ENCODE measurements at places on chromosomes 5 and 9. TPM values are rescaled to one million over a fixed set of nuclear protein-coding genes. Genes with fewer than 3 reads are reported as not detected.
A peak's percentile ranks its signal among the peaks of the same experiment; 100 is the strongest.

- DNase-seq, result no peak
These were observed 2.0 kb downstream of the ERBIN start for GRCh38 chr5:65928322-65928752.

GRCh38 chr5:111583758-111584203 is 71.4 kb upstream of the STARD4 start:
- peak; percentile 5 for DNase-seq

GRCh38 chr5:116272281-116272941 is 187.6 kb downstream of the COMMD10 start:
- DNase-seq, result peak; percentile 52

DNA sequence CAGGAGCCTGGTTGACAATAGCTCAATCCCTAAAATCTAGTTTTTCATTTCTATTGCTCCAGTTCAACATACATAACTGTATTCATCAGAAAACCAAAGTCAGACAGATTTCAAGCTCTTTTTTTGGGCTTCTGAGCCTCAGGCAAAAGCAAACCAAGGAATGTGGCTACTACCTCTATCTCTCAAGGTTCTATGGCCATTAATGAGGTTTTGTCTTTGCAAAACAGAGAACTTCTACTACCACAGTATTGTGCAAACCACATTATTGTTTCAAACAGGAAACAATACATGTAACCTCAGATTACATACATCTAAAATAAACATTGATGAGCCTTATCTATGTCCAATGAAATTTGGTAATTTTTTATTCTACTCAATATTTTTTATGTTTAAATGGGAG is 35.5 kb upstream of the FTMT start:
- DNase-seq, result no peak

- no peak for DNase-seq
These were observed 20.4 kb upstream of the C9orf152 start for GRCh38 chr9:110228321-110228720.

GRCh38 chr5:35781181-35781790 is 75.4 kb upstream of the IL7R start:
- DNase-seq, result peak; percentile 68

- no peak for DNase-seq
These were observed 9.7 kb downstream of the LRRC14B start for GRCh38 chr5:200985-201384.

DNA sequence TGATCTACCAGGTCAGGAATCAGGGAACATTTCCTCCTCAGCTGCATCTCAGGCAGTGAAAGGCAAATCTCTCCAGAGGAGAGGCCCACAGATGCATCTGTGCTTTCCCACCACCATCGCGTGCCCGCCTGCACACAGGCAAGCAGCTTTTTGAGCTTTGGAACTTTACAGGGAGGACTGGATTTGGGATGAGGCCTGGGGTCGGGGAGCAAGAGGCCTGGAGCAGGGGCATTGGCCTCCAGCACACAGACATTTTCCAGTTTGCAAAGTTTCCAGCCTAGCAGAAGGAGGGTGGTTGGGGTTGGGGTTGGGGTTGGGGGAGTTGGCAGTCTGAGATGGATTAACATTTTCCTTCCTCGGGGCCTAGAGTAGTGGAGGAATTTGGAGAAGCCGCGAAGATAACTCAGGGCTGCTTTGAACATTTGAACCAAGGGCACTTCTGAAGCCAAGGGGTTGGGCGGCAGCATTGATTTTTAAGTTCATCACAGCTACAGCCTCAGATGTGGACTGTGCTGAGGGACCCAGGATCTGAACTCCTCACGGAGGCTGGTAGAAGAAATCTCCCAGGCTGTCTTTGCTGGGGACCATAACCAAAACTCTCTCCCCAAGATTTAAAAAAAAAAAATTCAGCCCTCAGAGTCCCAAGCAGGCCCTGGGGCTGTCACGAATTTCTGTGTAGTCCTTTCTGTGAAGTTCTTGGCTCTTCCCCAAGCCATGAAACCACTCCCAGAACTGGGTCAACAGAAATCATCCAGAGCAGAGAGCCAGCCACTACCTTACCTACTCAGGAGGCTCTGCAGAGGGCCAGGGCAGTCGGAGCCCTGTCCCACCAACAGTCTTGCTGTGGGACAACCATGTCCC is 25.6 kb downstream of the C5orf15 start:
- DNase-seq, result no peak

DNA sequence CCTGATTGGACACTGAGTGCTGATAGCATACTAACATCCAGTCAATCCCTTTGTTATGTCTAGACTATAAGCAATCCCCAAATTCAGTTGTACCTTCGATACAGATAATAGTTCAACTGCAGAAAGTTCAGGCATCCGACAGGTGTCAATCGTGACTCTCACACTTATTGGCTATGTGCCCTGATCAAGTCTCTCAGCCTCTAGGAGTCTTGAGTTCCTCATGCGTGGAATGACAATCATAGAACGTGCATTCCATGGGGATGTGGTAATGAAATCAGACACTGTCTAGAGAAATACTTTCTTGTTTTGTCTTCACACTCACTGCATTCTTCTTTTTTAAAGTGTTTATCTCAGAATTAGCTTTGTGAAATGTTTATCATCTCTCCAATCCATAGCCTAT is 4.8 kb downstream of the ANKRD34B start:
- DNase-seq, result no peak

GRCh38 chr9:110146373-110146772 is 61.6 kb downstream of the C9orf152 start:
- DNase-seq, result peak; percentile 52

GRCh38 chr5:131509801-131510200 is 125.2 kb downstream of the RAPGEF6 start:
- no peak for DNase-seq

- DNase-seq, result no peak
These were observed 160.1 kb downstream of the TENT4A start for GRCh38 chr5:6873359-6873758.

GRCh38 chr9:12798066-12798770 is 23.4 kb downstream of the LURAP1L start:
- DNase-seq, result no peak

- DNase-seq, result peak; percentile 94
These were observed 168.5 kb upstream of the TARS1 start for GRCh38 chr5:33272288-33272687.

LCN2 gene
- not detected for total RNA-seq

NEURL1B gene
- total RNA-seq, result 1.8 TPM

RICTOR gene
- total RNA-seq, result 35.7 TPM

RMND5B gene
- 11.7 TPM for total RNA-seq

DMXL1 gene
- total RNA-seq, result 21.5 TPM

IL4 gene
- not detected for total RNA-seq

GFPT2 gene
- 20.8 TPM for total RNA-seq

PCDHGA7 gene
- 3.3 TPM for total RNA-seq

OMD gene
- not detected for total RNA-seq

Data from IMR-90 (cell line).